ENCODE measurements at places on chromosomes 12 and 14.
A peak's percentile ranks its signal among the peaks of the same experiment; 100 is the strongest.

- no peak for DNase-seq
Observed at GRCh38 chr12:66753810-66754209, 74.9 kb upstream of the GRIP1 start.

GRCh38 chr14:76580399-76580798 is 180.9 kb upstream of the VASH1 start:
- DNase-seq, result no peak

GRCh38 chr14:67934087-67934486 is 114.5 kb downstream of the RAD51B start:
- no peak for DNase-seq

- no peak for DNase-seq
Observed at GRCh38 chr12:24929953-24930352, 18.9 kb downstream of the BCAT1 start.

DNA sequence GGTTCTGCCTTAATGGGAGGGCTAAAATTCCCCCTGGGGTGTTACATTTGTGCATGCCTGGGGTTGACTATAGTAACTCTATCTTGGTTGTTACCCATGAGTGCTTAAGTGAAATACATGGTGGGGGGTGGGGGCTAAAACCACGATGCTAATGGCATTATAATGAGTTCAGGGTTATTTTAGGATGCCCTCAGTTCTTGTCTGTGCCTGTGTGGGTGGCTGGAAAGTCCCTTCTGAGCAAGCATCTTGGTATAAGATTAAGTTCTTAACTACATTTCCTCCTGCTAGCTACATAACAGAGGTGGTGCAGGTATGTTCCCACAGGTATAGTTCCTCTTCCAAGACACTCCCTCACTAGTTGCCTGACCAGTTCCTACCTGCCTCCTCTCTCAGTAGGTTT is 822.3 kb downstream of the LRFN5 start:
- no peak for DNase-seq

- DNase-seq, result no peak
Observed at GRCh38 chr12:12032260-12032791, 38.4 kb upstream of the BCL2L14 start.

GRCh38 chr12:48716168-48716492 is 377 bp downstream of the CCNT1 start:
- DNase-seq, result no peak

DNA sequence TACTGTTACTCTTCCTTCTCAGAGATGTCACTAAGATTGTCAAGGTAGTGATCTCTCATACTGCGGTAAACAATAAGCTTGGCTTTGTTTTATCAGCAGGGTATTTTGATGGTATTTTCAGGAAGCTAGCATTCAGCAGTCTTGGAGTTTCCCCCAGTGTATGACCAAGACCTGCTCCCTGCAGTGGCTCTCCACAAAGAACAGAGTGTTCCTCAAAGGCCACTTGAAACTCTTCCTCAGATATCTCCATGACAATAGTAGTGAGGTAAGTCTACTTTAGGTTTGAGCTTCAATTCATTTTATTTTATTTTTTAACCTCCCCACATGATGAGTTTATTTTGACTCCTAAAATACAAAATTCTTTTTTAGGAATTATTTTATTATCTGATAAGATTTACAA is 74.0 kb upstream of the G2E3 start:
- DNase-seq, result no peak

DNA sequence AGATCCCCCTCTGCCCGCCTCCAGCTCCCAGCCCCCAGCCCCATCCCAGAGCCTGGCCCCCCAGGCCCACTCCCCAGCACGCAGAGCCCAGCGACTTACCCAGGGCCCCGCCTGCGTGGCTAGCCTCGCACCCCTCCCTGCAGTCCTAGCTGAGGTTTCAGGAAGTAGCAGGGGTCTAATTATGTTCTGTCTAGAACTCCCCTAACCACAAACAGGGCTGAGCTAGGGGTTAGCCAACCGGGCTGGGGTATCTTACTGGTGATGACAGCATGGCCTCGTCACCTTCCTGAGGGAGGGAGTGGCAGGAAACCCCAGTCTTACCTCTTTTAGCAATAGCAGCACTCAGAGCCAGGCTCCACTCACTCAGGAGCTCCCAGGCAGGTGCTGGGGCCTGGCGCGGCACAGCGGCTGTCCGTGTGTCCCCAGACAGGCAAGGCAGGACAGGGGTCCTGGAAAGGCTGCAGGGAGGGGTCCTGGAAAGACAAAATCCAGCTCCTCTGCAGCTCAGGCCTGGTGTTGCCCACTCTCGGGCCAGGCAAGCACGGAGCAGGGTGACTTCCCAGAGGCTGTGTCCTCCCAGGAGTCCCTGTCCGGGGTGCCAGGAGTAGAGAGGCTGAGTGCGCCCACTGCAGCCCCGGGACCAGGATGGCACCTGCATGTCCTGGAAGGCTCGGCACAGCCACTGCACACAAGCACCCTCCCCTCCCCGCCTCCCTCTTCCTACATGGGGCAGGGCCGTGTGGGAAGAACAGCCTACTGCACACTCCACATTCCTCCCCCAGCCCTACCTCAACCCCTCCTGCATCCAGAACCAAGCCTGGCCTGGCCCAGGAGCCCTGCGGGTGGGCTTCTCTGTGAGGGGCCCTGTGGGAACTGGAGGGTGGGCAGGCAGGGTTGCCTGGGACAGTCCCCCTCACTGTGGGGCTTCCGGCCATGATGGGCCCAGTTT is at the start of gene GPR132:
GPR132 (minus strand) TSS at position 151 of the 949 bp plus-strand sequence. CDS start 10,010 bp downstream, outside the sequence.
- peak; percentile 77 for DNase-seq

GRCh38 chr12:58143498-58143995 is 202.2 kb downstream of the ATP23 start:
- DNase-seq, result no peak

GRCh38 chr12:12087693-12088034 is 16.9 kb downstream of the BCL2L14 start:
- no peak for DNase-seq

DNA sequence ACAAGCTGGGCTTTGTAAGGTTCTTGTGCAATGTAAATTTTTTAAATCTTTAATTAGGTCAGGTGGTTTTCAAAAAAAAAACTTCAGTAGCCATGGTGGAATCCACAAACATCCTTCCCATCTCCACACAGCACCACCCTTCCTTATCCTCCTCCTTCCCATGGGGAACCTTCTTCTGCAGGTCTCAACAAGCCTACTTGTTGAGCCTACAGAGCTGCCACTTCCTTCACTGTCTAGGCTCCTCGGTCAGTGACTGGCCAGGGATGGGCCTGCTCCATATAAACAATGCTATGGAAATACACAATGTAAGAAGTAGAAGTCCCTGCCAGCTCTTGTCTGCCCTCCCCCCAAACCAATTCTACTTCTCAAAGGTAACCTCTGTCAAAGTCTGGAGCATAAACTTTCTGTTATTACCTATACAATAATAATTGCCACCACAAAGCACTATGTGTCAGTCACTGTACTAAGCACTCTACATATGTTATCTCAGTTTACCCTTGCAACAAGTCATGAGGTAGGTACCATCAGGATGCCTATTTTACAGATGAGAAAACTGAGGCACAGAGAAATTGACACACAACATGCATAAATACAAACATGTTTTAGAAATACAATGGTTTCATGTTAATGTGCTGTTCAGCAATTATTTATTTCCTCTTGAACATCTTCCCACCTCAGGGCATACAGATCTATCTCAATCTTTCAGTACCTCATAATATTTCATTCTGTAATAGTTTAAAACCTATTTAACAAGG is 17.4 kb downstream of the LIMA1 start:
- no peak for DNase-seq

DNA sequence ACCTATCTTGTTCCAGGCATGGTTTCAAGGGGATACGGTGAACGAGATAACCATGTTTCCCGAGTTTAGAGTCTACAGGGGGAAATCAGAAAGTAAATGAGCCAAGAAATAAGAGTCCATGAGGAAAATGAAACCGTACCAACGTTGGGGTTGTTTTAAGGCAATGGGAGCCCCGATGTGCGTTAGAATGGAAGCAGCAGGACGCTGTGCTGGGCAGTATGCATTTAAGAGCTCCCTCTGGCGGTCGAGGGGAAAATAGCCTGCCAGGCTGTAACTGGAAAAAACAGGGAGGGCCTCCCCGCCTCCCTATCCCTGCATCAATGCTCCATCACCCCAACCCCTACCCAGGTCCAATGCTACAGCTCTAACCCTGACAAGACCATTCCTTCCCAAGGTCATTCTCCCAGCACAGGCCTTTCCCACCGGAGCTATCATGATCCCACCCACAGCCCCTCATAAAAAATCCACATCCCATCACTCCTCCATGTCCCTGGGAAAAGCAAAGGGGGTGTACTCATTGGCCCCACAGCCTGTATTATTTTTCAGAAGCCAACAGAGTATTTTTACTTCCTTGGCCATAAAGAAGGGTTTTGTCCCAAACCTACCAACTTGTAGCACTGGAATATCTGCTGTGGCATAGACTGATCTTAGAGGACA is 226.3 kb upstream of the NOS1 start:
- DNase-seq, result no peak

DNA sequence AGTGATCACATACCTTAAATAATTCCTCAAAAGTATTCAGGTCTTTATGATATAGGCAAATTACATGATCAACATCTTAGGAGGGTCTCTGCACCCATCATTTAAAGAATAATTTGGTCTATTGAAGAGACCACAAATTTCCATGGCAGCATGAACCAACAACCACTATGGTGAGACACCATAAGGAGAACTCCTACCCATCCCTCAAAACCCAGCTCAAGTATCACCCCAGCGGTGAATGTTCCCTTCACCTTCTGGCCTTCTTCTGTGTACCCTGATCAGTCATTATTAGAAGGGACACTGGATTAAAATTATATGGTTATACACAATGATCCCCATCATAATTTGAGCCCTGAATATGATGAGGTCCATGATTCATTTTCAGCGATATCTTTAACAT is 81.5 kb downstream of the DICER1 start:
- no peak for DNase-seq

DNA sequence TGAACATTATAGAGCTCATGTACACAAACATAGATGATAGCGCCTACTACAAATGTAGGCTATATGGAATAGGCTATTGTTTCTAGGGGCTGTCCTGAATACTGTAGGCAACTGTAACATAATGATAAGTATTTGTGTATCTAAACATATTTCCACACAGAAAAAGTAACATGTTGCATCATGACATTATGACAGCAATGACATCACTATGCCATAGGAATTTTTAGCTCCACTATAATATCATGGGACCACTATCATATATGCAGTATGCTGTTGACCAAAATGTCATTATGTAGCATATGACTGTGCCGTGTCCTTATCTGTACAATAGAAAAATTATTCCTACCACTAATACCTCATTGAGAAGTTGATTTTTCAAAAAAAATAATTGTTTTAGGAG is 96.7 kb upstream of the SSTR1 start:
- no peak for DNase-seq

GRCh38 chr12:111138016-111138415 is 217.6 kb upstream of the MYL2 start:
- no peak for DNase-seq

All from suprapubic skin (tissue), 4 donors.